ENCODE measurements at places on chromosomes 5 and 9. TPM values are rescaled to one million over a fixed set of nuclear protein-coding genes. Genes with fewer than 3 reads are reported as not detected.

DNA sequence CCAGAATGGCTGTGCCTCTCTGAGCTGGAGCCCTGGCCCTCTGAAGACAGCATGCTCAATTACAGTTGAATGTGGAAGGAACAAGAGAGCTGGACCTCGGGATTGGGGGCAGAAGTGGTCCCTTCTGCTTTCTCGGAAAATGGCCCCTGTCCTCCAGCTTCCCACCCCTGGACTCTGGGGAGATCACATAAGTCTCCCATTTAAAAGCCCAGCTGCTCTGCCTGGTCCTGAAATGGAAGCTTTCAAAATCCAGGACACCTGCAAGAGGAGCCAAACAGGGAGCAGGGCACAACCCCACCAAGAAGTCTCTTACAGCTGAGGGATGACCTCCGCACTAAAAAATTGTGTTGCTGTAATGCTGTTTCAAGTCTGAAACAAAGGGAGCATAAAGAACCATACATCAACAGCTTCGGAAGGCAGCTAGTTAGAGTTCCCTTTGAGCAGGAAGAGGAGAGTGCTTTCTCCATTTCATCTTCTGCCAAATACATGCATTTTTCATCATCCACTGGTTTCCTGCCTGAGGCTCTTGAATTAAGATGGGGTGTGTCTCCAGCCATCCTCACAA lies 48.2 kb downstream of the TGFBI start:
- no peak for DNase-seq

DNA sequence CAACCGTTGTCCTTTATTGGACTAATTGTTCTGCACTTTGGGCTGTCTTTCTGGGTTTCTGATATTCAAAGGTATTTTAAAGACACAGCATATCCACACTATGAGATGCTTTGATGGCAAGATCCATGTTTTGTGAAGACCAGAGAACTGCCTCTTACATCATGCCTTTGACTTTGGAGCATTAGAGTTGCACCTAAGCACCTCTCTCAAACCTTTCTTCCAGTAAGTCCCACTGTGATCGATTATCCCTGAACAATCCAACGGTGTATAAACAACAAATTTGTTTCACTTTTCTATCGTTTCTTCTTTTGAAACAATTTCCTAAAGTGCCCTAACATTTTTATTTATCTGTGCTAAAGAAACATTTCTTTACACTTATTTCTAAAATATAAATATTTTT lies 144.4 kb downstream of the KCTD16 start:
- no peak for DNase-seq

The TMEM215 gene
- not detected for total RNA-seq

The GMCL2 gene
- total RNA-seq, result not detected

The PTGES gene
- total RNA-seq, result 0.66 TPM

DNA sequence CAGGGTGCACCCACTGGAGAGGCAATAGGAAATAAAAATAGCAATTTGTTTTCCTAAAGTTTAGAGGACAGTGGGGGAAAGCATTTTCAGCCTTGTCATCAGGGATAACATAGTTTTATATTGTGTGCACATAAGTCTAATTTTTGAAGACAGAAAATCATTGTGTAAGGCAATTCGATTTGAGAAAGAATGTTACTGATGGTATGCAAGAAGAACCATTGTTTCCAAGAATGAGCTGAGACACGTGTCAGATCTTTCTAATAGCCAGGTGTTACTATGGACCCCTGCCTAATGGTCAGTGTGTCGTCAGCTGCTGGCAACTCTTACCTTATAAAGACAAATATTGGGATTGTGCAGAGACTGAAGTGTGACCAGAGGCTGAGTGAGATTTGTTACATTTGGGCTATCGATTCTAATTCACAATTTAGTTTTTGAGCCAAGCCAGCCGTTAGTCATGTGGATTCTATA lies 67.1 kb upstream of the PPP2R2B start:
- peak; percentile 30 for DNase-seq

- DNase-seq, result no peak
These were observed 44.9 kb upstream of the SLC12A2 start for GRCh38 chr5:128038643-128039042.

The CTNNAL1 gene
- 23.9 TPM for total RNA-seq

- DNase-seq, result no peak
These were observed 215.8 kb downstream of the EDIL3 start for GRCh38 chr5:84168841-84169240.

GRCh38 chr9:133701321-133701980 lies 36.7 kb downstream of the SARDH start:
- DNase-seq, result peak; percentile 7

The ZFP2 gene
- 2.6 TPM for total RNA-seq

The C5orf58 gene
- not detected for total RNA-seq

DNA sequence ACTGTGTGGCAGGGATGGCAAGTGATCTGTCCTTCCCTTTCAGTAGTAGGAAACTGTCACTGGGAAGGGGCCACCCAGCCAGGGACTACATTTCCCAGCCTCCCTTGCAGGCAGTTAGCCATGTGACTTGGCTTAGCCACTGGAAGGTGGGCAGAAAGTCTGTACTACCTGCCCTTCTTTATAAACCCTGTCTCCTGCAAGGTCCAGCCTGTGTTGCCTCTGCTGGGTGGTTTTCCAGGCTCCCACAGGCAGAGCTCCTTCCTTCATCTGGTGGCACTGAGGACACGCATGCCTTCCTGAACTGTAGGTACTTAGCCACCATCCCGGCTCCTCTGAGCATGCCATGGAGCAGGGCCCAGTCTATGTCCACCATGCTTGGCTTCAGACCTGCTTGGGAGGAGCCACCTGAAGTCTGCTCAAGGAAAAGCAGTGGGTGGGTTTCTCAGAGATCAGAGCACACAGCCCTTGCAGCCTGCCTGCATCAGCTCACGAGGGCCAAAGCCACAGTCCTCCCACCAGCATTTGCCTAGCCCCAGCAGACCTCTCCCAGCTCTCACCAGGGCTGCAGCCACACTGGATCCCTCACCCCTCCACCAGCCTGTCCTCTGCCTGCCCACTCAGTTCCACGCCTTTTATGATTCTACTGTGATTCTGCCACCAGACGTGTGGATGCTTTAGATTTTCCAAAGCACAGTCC lies 16.7 kb upstream of the SLC25A51 start:
- peak; percentile 28 for DNase-seq

The C1QTNF2 gene
- not detected for total RNA-seq

GRCh38 chr9:74534841-74535240 lies 37.7 kb downstream of the RORB start:
- no peak for DNase-seq

- no peak for DNase-seq
These were observed 3.8 kb upstream of the ITGA2 start for GRCh38 chr5:52985306-52985705.

- no peak for DNase-seq
These were observed 88.9 kb downstream of the PCSK5 start for GRCh38 chr9:75979362-75979761.

DNA sequence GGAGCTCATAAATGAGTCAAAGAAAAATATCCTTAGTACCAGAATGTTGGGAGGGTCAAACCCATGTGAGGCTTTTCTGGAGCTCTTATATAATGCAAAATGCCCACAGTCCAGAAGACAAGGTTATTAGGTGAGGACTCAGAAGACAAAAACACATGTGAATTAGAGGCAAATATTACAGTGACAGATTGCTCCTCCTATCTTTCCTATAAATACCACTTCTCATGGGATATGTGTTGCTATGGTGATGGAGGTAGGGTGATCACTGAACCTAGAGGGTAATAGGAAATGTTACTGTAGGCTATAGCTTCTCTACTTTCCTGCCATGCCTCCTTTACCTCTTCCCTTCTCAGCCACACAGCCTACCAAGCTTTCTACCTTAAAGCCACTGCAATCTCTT lies 264.6 kb downstream of the SEC61B start:
- DNase-seq, result no peak

DNA sequence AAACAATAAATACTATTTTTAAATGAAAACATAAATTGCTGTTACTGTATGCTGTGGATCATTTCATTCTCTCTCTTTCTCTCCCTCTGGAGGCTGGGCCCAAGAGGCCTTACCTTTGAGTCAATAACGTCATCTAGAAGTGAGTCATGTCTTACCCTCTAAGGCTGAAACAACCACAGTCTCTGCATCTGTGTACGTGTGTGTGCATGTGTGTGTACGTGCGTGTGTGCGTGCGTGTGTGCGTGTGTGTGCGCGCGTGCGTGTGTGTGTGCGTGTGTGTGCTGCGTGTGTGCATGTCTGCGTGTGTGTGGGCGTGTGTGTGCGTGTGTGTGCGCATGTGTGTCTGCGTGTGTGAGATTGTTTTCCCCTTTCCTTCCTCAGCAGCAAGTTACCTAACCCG lies 13.6 kb upstream of the IL17B start:
- DNase-seq, result no peak
